Fibroblast of lung (primary cell): ENCODE measurements at places on chromosomes 11 and 22. TPM values are rescaled to one million over a fixed set of nuclear protein-coding genes. Genes with fewer than 3 reads are reported as not detected.

The PRR14L gene
- total RNA-seq, result 14.4 and 17.3 TPM in 2 replicates

The MN1 gene
- total RNA-seq, result 1.0 and 7.4 TPM in 2 replicates

The C22orf42 gene
- total RNA-seq, result not detected in 2 replicates

The MYRF gene
- under 0.01 and 0.17 TPM in 2 replicates for total RNA-seq

The TBC1D22A gene
- 10.3 and 11.6 TPM in 2 replicates for total RNA-seq

The MRGPRX3 gene
- not detected in 2 replicates for total RNA-seq

The SLC36A4 gene
- total RNA-seq, result 5.9 and 7.3 TPM in 2 replicates

The NTM gene
- 9.2 and 28.6 TPM in 2 replicates for total RNA-seq

DNA sequence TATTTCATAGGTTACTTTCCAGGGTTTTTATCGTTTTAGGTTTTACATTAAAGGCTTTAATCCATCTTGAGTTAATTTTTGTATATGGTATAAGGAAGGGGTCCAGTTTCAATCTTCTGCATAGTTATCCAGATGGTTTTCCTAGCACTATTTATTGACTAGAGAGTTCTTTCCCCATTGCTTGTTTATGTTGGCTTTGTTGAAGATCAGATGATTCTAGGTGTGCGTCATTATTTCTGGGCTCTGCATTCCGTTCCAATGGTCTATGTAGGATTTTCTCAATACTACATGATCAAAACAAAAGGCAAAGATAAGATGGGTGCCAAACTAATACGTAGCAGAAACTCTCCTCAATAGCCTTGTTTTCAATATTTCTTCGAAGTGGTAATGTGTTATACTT, 14.3 kb upstream of the RIC3 start:
- DNase-seq, result no peak
- no peak overlapping the region for H3K4me3 ChIP-seq
- H3K4me1 ChIP-seq, result no peaks in the 10 kb centered on the region
- no peaks in the 10 kb centered on the region for H3K36me3 ChIP-seq
- no peak overlapping the region for H3K27ac ChIP-seq

GRCh38 chr11:46674463-46675287, 25.7 kb downstream of the ARHGAP1 start:
- peaks cover 20% of the 10 kb centered on the region for H3K36me3 ChIP-seq
- H3K4me1 ChIP-seq, result peaks cover 4% of the 10 kb centered on the region
- no peaks in the 10 kb centered on the region for H3K27me3 ChIP-seq
- no peak for DNase-seq
- no peak overlapping the region for H3K4me3 ChIP-seq

DNA sequence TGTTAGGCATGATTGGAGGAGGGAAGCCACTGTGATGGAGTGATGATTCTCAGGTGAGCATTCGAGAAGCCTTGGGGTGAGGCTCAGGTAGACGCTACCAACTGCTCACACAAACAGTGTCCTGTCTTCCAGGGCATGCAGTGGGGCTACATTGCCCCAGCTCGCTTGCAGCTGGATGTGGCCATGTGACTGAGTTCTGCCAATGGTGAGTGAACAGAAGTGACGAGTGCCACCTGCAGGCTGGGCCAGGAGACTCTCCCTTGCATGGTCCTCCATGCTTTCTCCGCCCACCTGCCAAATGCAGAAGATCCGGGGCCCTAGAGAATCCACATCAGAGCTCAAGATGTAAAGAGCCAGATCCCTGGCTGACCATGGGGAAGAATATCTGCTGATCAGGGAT, 195.9 kb downstream of the BCR start:
- no peaks in the 10 kb centered on the region for H3K36me3 ChIP-seq
- H3K4me3 ChIP-seq, result no peak overlapping the region
- no peaks in the 10 kb centered on the region for H3K27me3 ChIP-seq
- DNase-seq, result no peak

DNA sequence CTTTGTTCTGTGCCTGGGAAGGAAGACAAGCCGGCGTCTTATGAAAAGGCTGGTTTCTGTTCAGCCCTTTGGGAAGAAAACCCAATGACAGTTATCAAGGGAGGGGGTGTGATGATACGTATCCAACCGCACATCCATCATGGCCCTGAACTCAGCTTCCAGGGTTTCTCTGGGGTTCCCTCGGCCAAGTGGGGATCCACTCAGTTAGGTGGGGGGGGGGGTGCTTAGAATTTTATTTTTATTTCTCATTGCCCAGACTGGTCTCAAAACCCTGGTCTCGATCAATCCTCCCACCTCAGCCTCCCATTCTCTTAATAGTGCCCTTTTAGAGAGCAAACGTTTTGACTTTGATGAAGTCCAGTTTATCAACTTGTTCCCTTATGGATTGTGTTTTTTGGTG, 25.7 kb downstream of the KCNQ1 start:
- H3K4me3 ChIP-seq, result no peak overlapping the region
- no peaks in the 10 kb centered on the region for H3K36me3 ChIP-seq
- H3K4me1 ChIP-seq, result no peaks in the 10 kb centered on the region
- H3K27me3 ChIP-seq, result no peaks in the 10 kb centered on the region
- DNase-seq, result no peak
- H3K27ac ChIP-seq, result no peak overlapping the region

GRCh38 chr11:65448074-65448417, 25.4 kb downstream of the NEAT1 start:
- H3K4me3 ChIP-seq, result no peak overlapping the region
- H3K36me3 ChIP-seq, result peaks cover 22% of the 10 kb centered on the region
- peaks cover 13% of the 10 kb centered on the region for H3K4me1 ChIP-seq

- no peak overlapping the region for H3K4me3 ChIP-seq
- H3K27ac ChIP-seq, result no peak overlapping the region
- no peak for DNase-seq
- peaks cover 1% of the 10 kb centered on the region for H3K36me3 ChIP-seq
Measured at GRCh38 chr11:69310934-69311766, 17.2 kb downstream of the MYEOV start.

DNA sequence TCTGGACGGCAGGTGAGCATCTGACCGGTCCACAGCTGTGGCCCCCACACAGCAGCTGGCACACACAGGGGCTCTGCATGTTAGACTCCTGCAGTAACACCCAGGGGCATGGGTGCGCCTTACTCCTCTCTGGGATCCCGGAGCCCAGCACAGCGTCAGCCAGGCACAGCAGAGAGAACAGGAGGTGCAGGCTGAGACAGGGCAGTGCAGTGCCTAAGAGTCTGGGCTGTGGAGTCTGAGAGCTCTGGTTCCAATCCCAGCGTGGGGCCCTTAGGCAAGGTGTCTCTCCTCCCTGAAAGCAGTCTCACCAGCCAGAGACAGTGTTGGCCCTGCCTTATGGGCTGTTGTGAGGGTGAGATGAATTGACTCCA, 2.3 kb downstream of the NUDT8 start:
- H3K27me3 ChIP-seq, result no peaks in the 10 kb centered on the region
- no peak overlapping the region for H3K4me3 ChIP-seq
- H3K27ac ChIP-seq, result no peak overlapping the region
- H3K4me1 ChIP-seq, result peaks cover 3% of the 10 kb centered on the region
- DNase-seq, result no peak
- H3K36me3 ChIP-seq, result no peaks in the 10 kb centered on the region

- no peak for DNase-seq
- peaks cover 2% of the 10 kb centered on the region for H3K27me3 ChIP-seq
- no peaks in the 10 kb centered on the region for H3K36me3 ChIP-seq
- H3K27ac ChIP-seq, result no peak overlapping the region
Measured at GRCh38 chr11:1893581-1894359, 2.1 kb upstream of the PRR33 start.

DNA sequence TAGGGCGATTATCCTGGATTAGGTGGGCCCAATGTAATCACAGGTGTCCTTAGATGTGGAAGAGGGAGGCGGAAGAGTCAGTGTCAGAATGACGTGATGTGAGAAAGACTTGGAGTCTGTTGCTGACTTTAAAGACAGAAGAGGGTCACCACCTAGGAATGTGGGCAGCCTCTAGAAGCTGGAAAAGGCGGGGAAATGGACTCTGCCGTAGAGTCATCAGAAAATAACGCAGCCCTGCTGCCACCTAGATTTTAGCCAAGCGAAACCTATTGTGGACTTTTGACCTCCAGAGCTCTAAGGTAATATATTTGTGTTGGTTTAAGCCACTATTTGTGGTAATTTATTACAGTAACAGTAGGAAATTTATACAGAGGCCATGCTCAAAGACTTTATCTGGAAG, 4.8 kb downstream of the DDX10 start:
- no peaks in the 10 kb centered on the region for H3K36me3 ChIP-seq
- H3K27me3 ChIP-seq, result no peaks in the 10 kb centered on the region
- H3K4me1 ChIP-seq, result peaks cover 3% of the 10 kb centered on the region
- DNase-seq, result peak; percentile 50
- H3K4me3 ChIP-seq, result no peak overlapping the region

DNA sequence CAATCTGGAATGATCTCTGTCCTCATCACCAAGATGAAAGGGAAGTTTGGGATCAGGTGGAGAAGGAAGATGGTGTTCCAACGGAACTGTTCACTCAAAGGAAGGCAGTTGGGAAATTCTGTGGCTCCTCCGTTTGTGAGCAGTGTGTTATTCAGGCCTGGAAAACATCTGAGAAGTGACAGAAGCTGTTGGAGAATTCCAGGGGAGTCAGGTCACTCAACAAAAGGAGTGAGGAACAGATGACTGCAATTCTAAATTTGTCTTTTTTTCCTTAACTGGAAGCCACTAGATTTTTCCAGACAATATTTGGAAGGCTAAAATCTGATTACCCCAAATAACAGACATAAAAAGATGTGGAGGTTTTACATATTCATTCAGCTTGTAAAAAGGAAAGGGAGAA, 107.8 kb downstream of the CD44 start:
- no peak overlapping the region for H3K4me3 ChIP-seq
- H3K4me1 ChIP-seq, result no peaks in the 10 kb centered on the region
- no peak overlapping the region for H3K27ac ChIP-seq
- H3K27me3 ChIP-seq, result no peaks in the 10 kb centered on the region

DNA sequence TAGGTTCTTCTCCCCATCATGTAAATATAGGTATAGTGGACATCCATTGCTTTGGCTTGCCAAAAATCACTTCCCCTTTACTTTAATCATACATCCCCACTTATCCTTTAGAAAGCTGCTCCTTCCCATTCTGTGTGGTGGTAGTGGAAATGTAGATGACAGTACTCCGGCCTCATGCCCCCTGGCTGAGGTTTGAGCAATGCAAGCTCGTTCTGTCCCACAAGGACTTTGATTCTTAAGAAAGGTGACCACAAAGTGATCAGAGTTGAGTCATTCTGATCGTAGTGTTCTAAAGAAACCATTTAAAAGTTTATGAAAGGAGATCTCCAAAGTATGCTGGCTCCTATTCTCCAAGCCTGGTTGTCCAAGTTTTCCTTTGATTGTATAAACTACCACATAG, 10.9 kb downstream of the TUG1 start:
- H3K4me3 ChIP-seq, result no peak overlapping the region
- H3K36me3 ChIP-seq, result peaks cover 7% of the 10 kb centered on the region
- H3K27me3 ChIP-seq, result no peaks in the 10 kb centered on the region

DNA sequence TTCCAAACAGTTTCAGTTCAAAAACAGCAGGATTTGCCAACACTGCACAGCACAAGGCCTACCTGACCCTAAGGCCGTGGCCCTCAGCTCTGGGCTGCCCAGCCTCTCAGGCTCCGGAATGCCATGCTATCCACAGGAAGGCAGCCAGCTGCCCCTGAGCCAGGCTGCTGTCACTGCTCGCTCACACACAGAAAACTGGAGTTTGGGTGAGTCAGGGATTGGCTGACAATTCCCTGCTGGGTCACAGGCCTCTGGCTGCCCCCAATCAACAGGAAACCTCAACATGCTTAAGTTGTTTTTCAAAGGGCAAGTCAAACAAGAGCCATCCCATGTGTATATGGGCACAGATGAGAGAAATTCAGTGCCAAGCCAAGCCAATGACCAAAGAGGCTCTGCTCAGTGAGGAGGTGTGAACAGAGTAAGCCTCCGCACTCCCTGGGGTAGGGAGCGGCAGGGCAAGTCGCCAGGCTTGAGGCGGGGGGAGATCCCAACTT, 50.2 kb downstream of the RPL27A start:
- peak; percentile 87 for DNase-seq
- H3K36me3 ChIP-seq, result peaks cover 7% of the 10 kb centered on the region
- no peaks in the 10 kb centered on the region for H3K27me3 ChIP-seq

DNA sequence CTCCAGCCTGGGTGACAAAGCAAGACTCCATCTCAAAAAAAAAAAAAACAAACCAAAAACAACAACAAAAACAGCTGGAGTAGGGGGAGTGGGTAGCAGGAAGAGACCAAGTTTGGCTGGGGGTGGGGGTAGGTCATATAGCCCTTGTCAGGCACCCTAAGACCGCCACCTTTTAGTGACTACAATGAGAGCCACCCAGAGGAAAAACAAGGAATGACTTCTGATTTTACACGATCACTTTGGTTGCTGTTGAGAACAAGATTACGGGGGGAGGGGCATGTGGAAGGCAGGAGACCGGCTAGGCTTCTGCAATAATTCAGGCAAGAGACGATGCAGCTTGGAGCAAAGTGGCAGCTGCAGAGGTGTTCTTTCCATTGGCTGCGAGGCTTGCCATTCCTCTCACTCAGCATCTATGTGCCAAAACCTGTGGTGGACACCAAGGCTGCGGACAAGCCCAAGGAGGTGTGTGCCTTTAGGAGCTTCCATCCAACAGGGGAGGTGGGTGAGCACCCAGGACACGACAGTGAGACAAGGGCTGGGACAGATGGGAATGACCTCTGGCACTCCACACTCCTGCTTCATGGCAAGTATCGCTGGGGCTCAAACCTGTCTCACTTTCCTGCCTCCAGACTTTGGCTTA, 1.7 kb downstream of the RPS19BP1 start:
- H3K27ac ChIP-seq, result no peak overlapping the region
- peak; percentile 54 for DNase-seq
- no peaks in the 10 kb centered on the region for H3K27me3 ChIP-seq
- peaks cover 17% of the 10 kb centered on the region for H3K4me1 ChIP-seq

DNA sequence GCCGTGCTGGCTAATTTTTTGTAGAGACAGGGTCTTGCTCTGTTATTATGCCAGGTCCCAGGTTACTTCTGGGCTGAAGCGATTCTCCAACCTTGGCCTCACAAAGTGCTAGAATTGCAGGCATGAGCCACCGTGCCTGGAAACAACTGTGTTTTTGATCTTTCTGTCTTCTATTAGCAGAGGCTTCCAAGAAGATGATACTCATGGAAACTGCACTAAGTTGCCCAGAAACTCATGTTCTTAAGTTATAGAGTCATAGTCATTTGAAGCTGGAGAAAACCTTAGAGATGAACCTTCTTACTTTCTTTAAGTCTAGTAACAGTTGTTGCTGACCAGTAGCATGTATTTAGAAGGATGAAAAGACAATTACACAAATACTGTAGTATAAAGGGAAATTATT, 37.1 kb upstream of the HSPA8 start:
- H3K27me3 ChIP-seq, result no peaks in the 10 kb centered on the region
- H3K27ac ChIP-seq, result no peak overlapping the region
- no peak for DNase-seq
- peaks cover 9% of the 10 kb centered on the region for H3K36me3 ChIP-seq
- H3K4me1 ChIP-seq, result peaks cover 3% of the 10 kb centered on the region
